ENCODE measurements at places on chromosomes 16 and 17. TPM values are rescaled to one million over a fixed set of nuclear protein-coding genes. Genes with fewer than 3 reads are reported as not detected.

The KCNG4 gene
- polyA plus RNA-seq = not detected

The MYO1C gene
- 12.8 TPM for polyA plus RNA-seq

The PPY gene
- polyA plus RNA-seq = not detected

The TPSG1 gene
- polyA plus RNA-seq = not detected

The EPX gene
- polyA plus RNA-seq = not detected

The TMC7 gene
- polyA plus RNA-seq = 4.5 TPM

The CIBAR2 gene
- 2.4 TPM for polyA plus RNA-seq

The NIP7 gene
- 9.3 TPM for polyA plus RNA-seq

The ABCA8 gene
- polyA plus RNA-seq = 6.1 TPM

The KRT33B gene
- polyA plus RNA-seq = not detected

The KRTAP2-3 gene
- polyA plus RNA-seq = not detected

The SPATA22 gene
- 0.46 TPM for polyA plus RNA-seq

The C16orf54 gene
- 0.15 TPM for polyA plus RNA-seq

The TEX19 gene
- polyA plus RNA-seq = not detected

The CPNE7 gene
- polyA plus RNA-seq = 3.7 TPM

The MMP25 gene
- polyA plus RNA-seq = 0.34 TPM

GRCh38 chr17:45792995-45793755 is 9.1 kb downstream of the CRHR1 start:
- no peak for DNase-seq

GRCh38 chr17:82217530-82218204 is 5.0 kb upstream of the CCDC57 start:
- DNase-seq = no peak

GRCh38 chr16:88640498-88641247 is 2.3 kb downstream of the IL17C start:
- no peak for DNase-seq

DNA sequence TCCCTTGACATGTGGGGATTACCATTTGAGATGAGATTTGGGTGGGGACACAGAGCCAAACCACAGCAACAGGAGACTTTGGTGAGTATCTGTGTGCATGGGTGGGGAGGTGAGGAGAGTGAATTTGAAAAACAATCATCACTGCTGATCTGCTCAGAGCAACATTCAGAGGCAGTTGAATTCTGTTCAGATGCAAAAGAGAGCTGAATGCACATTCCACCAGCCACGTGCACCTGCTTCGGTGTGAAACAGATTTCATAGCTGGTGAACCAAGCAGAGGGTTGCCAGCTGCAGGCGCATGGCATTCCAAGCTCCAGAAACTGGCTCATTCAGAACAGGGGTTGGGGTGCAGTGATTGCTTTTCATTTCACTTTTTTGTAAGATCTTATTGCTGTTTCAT is 233.1 kb upstream of the FOXF1 start:
- DNase-seq = no peak

- DNase-seq = no peak
Observed at GRCh38 chr17:76645481-76645880, 1.9 kb upstream of the ST6GALNAC1 start.

DNA sequence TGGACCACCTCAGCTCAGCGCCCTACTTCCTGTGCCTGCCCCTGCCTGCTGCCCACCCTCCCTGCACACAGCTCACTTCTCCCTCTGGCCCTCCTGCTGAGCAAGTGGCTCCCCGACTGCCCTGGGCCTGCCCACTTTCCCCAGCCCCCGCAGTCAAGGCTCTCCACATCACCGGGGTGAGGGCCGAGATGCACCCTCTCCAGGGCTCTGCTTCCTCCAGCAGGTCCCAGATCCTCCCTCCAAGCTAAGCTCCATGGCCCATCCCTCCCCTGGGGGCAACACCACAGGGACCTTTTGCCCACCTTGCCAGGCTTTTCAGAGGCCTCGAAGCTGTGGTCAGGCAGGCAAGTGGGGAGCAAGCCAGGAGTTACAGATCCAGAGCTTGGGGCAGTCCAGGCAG is 820.2 kb downstream of the KCNJ18 start:
- no peak for DNase-seq

- DNase-seq = no peak
Observed at GRCh38 chr16:74771656-74772315, 2.8 kb downstream of the FA2H start.

GRCh38 chr16:5062790-5063765 is 2.7 kb downstream of the C16orf89 start:
- DNase-seq = no peak

DNA sequence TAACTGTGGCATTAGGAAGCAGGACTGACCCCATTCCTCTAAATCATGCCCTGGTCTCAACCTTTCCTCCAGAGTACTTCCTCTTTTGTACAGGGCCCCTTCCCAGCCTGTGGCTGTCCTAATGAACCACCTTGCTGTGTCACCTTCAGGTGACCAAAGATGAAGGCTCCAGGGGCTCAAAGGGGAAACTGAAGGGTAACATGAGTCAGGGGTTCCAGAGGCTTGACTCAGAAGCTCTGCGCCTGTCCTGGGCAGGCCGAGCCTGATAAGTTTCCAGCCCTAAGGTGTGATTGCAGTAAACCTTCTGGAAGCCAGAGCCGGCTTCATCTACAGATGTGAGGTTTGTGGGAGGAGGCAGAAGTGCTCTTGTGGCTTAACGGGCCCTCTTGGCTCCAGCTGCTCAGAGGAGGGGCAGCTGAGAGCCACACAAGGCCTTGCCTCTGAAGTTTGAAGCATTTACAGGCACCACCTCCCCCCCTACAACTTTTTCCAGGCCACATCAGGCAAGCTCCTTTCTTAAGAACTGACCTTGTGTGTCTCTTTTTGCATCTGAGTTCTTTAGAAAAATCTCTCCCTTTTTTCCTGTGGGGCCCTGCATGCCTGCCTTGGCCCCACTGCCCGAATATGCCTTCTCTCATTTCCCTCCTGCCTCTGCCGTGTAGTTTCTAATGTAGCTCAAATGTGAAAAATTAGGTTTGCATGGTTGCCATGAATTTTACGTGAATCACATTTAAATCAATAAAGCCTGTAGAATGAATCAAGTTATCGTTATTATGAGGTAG is 149.9 kb downstream of the CLEC16A start:
- DNase-seq = peak; percentile 79

DNA sequence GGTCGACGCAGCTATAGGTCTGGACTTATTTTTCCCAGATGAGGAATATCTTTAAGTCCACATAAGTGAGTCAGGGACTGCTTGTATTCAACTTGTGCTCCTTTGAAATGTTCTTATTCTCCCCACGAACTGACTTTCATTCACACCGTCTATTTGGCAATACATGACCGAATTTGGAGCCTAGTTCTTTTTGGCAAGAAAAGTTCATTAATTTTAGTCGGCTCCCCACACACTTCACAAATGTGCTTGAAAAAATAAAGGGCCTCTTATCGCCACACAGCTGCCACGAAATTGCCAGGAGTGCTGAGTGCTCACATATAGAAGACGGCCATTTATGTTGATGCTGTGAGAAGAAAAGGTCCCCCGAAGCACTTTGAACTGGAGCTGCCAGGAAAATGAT is 152.6 kb downstream of the PRKCA start:
- DNase-seq = peak; percentile 62

DNA sequence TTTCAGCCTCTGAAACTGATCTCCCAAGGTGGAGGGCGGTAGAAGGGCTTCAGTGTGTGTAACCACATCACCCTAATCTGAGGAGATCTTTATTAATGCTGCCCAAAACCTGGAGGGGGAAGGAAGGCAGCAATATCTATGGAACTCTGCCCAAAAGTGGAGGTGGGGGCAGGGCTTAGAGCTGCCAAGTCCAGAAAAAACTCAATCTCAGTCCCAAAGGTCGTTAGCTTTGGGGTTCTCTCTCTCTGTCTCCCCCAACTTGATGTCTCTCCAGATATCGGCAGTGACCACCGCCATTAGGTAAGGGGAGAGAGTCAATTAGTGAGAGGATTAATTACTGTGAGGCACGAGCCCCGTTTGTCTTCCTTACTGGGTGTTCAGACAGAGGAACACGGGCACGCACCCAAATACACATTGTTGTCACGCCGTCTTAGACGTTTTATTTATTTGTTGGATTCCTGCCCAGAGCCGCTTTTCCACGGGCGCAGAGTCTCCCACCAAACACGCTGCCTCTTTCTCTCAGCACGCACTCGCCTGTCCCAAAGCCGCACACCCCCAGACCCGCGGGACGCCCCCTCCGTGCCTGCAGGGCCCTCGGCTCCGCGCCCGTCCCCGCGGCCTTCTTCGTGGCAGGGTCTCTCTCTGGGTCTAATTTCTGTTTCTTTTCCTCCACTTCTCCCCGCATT is 5.4 kb upstream of the LHX1 start:
- DNase-seq = peak; percentile 75

DNA sequence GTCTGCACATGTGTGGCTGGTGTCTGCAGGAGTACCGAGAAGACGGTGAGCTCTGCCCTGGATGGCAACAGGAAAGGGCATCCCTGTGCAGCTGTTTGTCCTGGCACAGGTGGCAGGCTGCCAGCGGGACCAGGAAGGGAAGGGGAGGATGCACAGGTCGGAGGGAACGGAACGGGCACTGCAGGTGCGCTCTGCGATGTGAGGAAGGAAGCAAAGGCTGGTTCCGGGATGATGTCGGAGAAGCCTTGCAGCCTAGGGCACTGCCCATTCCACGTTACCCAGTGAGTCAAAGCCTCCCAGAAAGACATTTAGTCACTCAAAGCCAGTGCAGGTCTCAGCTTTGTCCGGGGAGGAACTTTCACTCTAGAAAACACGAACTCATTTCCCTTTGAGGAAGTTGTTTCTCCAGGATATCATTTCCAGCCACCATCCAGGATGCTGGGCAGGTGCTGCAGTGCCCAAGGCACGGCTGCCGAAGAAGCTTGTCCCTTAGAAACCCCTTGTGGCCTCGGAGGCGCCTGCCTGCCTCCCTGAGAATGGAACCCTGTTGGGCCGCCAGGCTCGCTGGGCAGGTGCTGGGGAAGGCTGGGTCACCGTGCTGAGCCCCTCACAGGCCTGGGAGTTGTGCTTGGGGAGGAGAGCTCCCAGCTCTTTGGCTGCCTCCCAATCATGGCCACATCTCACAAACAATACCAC is 4.5 kb upstream of the TMEM235 start:
- no peak for DNase-seq

GRCh38 chr17:49406421-49407061 is 8.1 kb downstream of the PHB1 start:
- DNase-seq = no peak

DNA sequence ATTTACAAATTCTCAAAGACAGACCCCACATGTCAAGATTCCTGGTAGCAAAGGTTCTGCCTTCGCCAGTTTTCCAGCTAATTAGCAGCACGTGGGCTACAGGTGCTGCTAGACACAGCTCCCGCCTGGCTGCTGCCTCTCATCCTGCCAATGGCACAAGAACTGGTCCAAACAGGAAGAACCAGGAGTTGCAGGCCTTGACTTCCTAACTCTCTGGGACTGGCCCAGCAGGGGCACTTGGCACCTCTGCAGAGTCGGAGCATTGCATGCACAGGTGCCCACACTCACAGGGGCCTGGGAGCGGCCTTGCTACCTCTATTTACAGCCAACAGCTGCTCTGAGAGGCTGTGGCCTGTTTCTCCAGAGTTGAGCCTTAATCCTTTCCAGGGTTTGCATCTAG is 39.6 kb downstream of the TK2 start:
- peak; percentile 35 for DNase-seq

GRCh38 chr17:14725729-14726128 is 424.8 kb downstream of the HS3ST3B1 start:
- DNase-seq = no peak

GRCh38 chr17:13054666-13055065 is 36.8 kb upstream of the ELAC2 start:
- no peak for DNase-seq

GRCh38 chr16:31351246-31351941 is 3.6 kb upstream of the ITGAX start:
- no peak for DNase-seq

DNA sequence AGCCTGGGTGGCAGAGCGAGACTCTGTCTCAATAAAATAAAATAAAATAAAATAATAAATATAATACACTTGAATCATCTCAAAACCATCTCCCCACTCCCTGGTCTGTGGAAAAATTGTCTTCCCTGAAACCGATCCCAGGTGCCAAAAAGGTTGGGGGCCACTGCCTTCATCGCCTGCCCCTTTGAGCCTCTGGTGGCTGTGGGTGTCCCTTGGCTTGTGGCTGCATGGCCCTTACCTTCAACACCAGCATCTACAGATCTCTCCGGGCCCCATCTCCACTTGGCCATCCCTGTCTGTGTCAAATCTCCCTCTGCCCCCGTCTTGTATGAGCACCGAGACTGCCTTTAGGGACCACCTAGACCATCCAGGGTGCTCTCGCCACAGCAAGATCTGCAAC is 177.3 kb downstream of the SEC14L1 start:
- no peak for DNase-seq

DNA sequence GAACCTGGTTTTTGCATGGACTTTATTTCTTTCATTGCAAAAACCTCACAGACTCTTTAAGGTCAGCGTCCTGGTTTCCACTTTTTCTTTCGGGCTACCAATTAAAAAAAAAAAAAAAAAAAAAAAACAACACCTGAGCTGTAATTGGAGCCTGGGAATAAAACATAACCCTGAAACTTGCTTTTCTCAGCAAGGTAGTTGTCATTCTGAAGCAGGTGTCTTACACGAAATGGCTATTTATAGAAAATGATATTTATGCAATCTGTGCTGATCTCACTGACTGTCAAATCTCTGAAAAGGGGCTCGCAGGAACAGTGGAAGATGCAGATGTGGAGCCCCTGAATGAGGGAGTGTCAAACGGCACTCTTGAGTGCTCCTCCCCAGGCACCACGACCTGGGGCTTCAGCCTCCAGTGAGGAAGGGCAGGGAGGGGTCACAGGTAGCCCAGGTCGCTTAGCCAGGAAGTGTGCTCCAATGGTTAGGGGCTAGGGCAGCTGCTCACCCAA is 10.4 kb upstream of the COTL1 start:
- no peak for DNase-seq

GRCh38 chr17:59638553-59638952 is 18.9 kb downstream of the CLTC start:
- DNase-seq = no peak

DNA sequence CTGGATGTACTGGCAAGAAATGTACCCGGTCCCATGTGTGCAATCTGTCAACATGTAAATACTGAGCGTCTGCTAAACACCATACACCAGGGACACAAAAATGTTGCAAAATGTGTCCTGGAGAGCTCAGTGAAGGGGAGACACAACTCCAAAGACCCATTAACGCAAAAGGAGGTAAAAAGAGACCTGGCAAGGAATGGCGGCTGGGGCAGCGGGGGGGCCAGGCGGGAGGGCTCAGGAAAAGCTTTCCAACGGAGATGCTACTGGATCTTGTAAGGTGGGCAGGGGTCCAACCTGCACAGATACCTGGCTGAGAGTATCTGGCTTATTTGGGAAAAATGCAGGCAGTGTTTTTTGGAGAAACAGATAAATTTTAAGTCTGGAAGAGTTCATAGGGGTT is 40.7 kb downstream of the ADCY9 start:
- no peak for DNase-seq

GRCh38 chr16:10016752-10017151 is 165.5 kb downstream of the GRIN2A start:
- DNase-seq = no peak

GRCh38 chr16:22898874-22899348 is 84.9 kb downstream of the HS3ST2 start:
- DNase-seq = peak; percentile 81
